Fibroblast of lung (primary cell): ENCODE measurements at places on chromosomes 11 and 22. TPM values are rescaled to one million over a fixed set of nuclear protein-coding genes. Genes with fewer than 3 reads are reported as not detected.

GRCh38 chr11:75159151-75159953 is 8.4 kb downstream of the SLCO2B1 start:
- H3K4me3 ChIP-seq: no peak overlapping the region
- peaks cover 21% of the 10 kb centered on the region for H3K27me3 ChIP-seq
- H3K27ac ChIP-seq: no peak overlapping the region
- no peaks in the 10 kb centered on the region for H3K4me1 ChIP-seq
- DNase-seq: no peak
- H3K36me3 ChIP-seq: no peaks in the 10 kb centered on the region

DNA sequence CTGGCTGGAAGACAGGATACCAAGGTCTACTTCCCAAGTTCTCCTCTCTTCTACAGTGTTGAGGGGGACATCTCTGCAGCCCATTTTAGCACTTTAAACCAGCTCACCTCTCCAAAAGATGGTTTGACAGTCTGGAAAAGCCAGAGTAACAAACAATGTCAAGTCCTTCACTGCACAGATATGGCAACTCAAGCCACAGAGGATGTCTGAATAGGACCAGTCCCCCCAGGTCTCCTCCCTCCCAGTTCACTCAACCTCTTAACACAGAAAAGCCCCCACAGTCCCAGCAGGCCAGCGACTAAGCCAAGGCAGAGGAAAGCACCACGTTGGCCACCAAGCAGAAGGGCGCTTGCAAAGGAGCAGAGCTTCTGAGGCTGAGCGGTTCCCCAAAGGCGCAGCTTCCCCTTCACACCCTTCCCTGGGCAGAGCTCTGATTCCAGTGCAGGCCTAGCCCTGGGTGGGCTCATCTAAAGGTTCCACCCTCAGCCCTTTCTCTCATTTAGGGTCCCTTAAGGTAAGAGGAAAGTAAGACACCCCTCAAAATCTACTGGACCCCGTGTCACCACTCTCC is 62.7 kb downstream of the PAK1 start:
- H3K27ac ChIP-seq: peak overlapping the region; percentile 53
- H3K27me3 ChIP-seq: no peaks in the 10 kb centered on the region
- H3K4me3 ChIP-seq: peak overlapping the region; percentile 72
- H3K36me3 ChIP-seq: no peaks in the 10 kb centered on the region
- peak; percentile 36 for DNase-seq

- no peak for DNase-seq
- H3K27me3 ChIP-seq: no peaks in the 10 kb centered on the region
- peaks cover 2% of the 10 kb centered on the region for H3K4me1 ChIP-seq
- H3K4me3 ChIP-seq: peak overlapping the region; percentile 70
- H3K27ac ChIP-seq: peak overlapping the region; percentile 98
- no peaks in the 10 kb centered on the region for H3K36me3 ChIP-seq
Observed at GRCh38 chr11:11844272-11844671, 2.5 kb downstream of the USP47 start.

GRCh38 chr11:74284466-74284865 is 27.0 kb downstream of the P4HA3 start:
- DNase-seq: no peak
- no peaks in the 10 kb centered on the region for H3K36me3 ChIP-seq
- peaks cover 15% of the 10 kb centered on the region for H3K4me1 ChIP-seq
- H3K4me3 ChIP-seq: no peak overlapping the region
- H3K27ac ChIP-seq: peak overlapping the region; percentile 7

- H3K4me3 ChIP-seq: no peak overlapping the region
- DNase-seq: peak; percentile 72
- no peaks in the 10 kb centered on the region for H3K36me3 ChIP-seq
- peaks cover 22% of the 10 kb centered on the region for H3K4me1 ChIP-seq
- no peak overlapping the region for H3K27ac ChIP-seq
- H3K27me3 ChIP-seq: no peaks in the 10 kb centered on the region
Observed at GRCh38 chr11:86814775-86815174, 14.4 kb downstream of the PRSS23 start.

GRCh38 chr22:38873469-38874411 is 1.7 kb upstream of the CBX6 start:
- no peak overlapping the region for H3K4me3 ChIP-seq
- H3K27ac ChIP-seq: no peak overlapping the region
- peaks cover 2% of the 10 kb centered on the region for H3K4me1 ChIP-seq
- peaks cover 13% of the 10 kb centered on the region for H3K27me3 ChIP-seq

DNA sequence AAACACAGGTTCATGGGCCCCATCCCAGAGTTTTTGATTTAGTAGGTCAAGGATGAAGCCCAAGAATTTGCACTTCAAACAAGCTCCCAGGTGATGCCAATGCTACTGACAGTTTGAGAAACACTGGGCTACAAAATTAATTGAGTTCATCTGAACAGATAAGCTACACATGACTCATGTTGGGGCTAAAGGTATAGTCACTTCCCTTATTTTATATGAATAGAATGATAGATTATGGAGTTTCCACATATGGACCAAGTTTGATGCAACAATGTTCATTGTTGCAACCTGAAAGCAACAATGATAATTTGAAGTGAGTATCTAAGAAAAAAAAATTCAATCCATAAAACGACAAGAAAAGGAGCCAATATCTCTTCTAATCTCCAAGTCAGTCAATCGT is 54.9 kb downstream of the SOX6 start:
- H3K27ac ChIP-seq: no peak overlapping the region
- H3K27me3 ChIP-seq: no peaks in the 10 kb centered on the region
- H3K36me3 ChIP-seq: no peaks in the 10 kb centered on the region
- no peak for DNase-seq
- H3K4me1 ChIP-seq: no peaks in the 10 kb centered on the region
- no peak overlapping the region for H3K4me3 ChIP-seq

GRCh38 chr11:32118025-32118974 is 27.4 kb downstream of the RCN1 start:
- H3K4me3 ChIP-seq: no peak overlapping the region
- DNase-seq: peak; percentile 79
- peaks cover 3% of the 10 kb centered on the region for H3K4me1 ChIP-seq

The OR52I2 gene
- not detected in 2 replicates for total RNA-seq

The NXPE4 gene
- total RNA-seq: not detected in 2 replicates

The CCDC116 gene
- total RNA-seq: under 0.01 and 0.17 TPM in 2 replicates
